ENCODE measurements at places on chromosomes 16 and 17.

- DNase-seq: no peak
Measured at GRCh38 chr16:75000481-75001081, 1.8 kb downstream of the ZNRF1 start.

GRCh38 chr17:67514998-67515397 lies 137.9 kb downstream of the PITPNC1 start:
- DNase-seq: no peak

- peak; percentile 17 for DNase-seq
Measured at GRCh38 chr16:4847774-4848587, 700 bp downstream of the UBN1 start.

- DNase-seq: no peak
Measured at GRCh38 chr16:54568906-54569807, 282.6 kb upstream of the IRX3 start.

DNA sequence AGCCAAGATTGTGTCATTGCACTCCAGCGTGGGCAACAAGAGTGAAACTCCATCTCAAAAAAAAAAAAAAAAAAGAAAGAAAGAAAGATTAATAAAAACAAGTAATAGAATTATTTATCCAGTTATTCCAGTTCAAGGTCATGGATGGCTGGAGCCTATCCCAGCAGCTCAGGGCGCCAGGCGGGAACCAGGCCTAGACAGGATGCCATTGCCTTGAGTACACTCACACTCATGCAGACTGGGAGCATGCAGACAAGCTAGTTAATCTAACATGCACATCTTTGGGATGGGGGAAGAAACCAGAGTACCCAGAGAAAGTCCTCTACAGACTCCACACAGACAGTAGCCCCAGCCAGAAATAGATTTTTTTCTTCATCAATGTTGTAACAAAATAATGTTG lies 17.9 kb downstream of the PDP2 start:
- DNase-seq: no peak

DNA sequence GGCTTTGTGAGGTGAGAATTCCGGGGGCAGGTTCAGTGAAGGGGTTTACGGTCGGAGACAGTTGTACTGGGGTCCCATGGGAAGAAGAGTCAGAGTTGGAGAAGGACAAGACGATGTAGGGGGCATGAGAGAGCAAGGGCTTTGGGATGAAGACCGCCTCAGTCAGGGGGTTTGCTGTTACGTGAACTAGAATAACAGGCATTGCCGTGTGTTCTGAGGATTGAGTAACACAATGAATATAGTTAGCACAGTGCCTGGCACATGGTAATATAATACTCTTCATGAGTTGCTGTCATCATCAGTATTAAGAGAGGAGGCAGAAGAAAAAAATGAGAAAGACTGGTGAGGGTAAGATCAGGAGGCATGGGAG lies 577 bp downstream of the ZNF646 start:
- DNase-seq: no peak

- DNase-seq: no peak
Measured at GRCh38 chr17:78458736-78459335, 80.4 kb downstream of the PGS1 start.

- no peak for DNase-seq
Measured at GRCh38 chr17:13102477-13102876, 84.7 kb upstream of the ELAC2 start.

- no peak for DNase-seq
Measured at GRCh38 chr16:4384509-4384942, 12.9 kb downstream of the VASN start.

DNA sequence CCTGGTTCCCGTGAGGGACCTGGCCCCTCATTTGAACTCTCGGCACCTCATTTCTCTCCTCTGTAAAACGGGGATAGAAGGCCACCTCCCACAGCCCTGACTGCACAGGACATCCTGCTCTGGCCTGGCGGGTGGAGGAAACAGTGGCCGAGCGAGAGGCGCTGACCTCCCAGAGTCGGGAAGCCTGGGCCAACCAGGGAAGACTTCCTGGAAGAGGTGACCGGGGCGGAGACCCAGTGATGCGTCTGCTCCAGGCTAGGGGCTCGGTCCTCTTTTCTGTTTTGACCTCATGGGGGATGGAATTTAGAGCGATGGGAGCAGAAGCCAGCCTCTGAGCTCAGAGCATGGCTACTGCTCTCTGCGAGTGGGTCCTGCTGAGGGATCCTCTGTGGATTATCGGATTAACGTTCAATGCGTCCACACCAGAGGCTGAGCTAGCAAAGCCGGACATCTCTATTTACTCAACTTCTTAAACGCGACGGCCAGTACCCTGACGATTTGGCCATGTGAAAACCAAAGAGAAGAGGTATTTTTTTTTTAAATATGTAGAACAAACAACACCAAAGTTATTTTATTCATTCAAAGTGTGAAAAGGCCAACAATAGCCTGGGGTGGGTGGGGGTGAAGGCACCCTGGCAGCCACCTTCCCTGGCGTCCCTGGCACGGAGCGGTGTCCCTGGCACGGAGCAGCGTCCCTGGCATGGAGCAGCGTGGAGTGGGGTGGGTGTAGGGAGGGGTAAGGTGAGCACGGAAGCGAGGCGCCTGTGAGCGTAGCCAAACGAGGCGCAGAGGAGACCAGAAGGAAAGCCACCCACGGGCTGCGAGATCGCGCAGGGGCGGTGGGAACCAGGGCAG lies 9.2 kb upstream of the MSLN start:
- no peak for DNase-seq

DNA sequence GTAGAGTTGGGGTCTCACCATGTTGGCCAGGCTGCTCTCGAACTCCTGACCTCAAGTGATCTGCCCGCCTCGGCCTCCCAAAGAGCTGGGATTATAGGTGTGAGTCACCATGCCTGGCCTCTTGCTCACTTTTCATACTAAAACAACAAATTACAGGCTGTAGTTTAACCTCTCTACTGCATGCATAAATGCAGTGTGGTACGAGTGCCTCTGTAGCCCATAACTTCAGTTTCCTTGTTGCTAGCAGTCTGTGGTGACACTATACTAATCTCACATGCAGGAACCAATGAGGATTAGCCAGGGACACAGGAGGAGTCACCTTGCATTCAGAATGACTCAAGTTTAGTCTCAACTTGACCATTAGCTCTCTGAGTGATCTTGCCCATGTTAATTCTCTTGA lies 20.1 kb downstream of the HMOX2 start:
- no peak for DNase-seq

- DNase-seq: no peak
Measured at GRCh38 chr17:885971-886571, 93.5 kb downstream of the NXN start.

GRCh38 chr17:54956791-54957190 lies 11.7 kb downstream of the COX11 start:
- no peak for DNase-seq

- no peak for DNase-seq
Measured at GRCh38 chr16:60199150-60199549, 1465.0 kb upstream of the GOT2 start.

DNA sequence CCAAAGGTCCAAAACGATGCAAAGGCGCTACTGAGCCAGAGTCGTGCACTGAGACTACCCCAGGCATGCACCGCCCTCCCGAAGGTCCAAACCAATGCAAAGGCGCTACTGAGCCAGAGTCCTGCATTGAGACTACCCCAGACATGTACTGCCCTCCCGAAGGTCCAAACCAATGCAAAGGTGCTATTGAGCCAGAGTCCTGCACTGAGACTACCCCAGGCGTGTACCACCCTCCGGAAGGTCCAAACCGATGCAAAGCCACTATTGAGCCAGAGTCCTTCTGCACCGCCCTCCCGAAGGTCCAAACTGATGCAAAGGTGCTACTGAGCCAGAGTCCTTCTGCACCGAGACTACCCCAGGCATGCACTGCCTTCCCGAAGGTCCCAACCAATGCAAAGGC lies 27.1 kb downstream of the SLC43A2 start:
- no peak for DNase-seq

GRCh38 chr16:11996433-11997330 lies 20.1 kb downstream of the SNX29 start:
- DNase-seq: no peak

GRCh38 chr17:74569020-74570003 lies 2.0 kb upstream of the CD300H start:
- DNase-seq: peak; percentile 22

DNA sequence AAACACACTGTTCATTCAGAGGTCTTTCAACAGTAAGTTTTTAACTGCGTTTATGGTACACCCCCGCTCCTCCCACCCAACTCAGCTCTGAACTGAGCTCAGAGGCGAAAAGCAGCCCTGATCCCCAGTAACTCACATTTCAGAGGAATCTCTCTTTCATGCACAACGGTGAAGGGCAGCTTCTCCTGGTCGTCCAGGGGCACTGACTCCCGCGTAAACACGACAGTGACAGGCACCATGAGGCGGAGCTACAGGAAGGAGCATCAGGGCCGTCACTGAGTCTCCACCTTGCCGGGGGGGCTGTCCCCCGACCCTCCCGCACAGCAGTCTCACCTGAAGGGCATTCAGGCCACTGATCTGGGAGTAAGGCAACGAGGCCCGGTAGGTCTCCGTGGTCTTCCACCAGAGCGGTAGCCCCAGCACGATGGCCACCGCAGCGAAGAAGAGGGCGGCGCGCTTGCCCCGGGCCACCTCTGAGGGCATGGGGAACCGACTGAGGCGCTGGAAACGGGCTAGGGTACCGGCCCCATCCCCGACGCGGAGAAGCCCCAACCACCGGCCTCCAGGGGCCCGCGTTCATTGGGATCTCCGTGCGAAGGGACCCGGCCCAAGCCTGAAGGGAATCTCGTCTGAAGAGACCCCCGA lies 486 bp downstream of the PIGS start:
- DNase-seq: no peak

- no peak for DNase-seq
Measured at GRCh38 chr16:89600427-89600826, 13.0 kb upstream of the DPEP1 start.

DNA sequence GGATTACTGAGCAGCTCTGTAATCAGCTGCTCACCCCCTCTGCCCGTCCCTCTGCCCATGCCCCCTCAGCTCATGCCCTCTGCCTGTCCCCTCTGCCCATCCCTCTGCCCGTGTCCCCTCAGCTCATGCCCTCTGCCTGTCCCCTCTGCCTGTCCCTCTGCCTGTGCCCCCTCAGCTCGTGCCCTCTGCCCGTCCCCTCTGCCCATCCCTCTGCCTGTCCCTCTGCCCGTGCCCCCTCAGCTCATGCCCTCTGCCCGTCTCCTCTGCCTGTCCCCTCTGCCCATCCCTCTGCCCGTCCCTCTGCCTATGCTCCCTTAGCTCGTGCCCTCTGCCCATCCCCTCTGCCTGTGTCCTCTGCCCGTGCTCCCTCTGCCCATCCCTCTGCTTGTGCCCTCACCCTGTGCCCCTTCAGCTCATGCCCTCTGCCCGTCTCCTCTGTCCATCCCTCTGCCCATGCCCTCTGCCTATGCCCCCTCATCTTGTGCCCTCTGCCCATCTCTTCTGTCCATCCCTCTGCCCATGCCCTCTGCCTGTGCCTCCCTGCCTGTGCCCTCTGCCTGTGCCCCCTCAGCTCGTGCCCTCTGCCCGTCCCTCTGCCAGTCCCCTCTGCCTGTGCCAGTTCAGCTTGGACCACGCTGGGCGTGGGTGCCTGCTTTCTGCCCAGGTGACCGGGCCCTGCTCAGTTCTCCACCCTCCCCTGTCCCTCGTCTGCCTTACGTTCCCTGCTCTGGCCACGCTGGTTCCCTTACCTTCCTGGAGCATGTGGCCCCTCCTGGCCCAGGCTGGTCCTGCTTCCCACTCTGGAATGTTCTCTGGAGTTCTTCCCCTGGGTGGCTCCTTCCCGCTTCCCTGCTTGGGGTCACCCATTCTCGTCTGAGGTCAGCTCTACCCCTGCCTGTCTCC lies 97.6 kb downstream of the NPIPB11 start:
- no peak for DNase-seq

- DNase-seq: peak; percentile 51
Measured at GRCh38 chr16:10992797-10993196, 48.4 kb downstream of the CLEC16A start.

- DNase-seq: no peak
Measured at GRCh38 chr16:69406780-69407331, 17.6 kb upstream of the CYB5B start.

GRCh38 chr16:8921347-8921984 lies 39.3 kb downstream of the LITAFD start:
- no peak for DNase-seq

GRCh38 chr17:33967608-33968349 lies 287.3 kb upstream of the CCL2 start:
- DNase-seq: no peak

- no peak for DNase-seq
Measured at GRCh38 chr16:85127379-85127723, 15.1 kb upstream of the CIBAR2 start.

GRCh38 chr16:58448890-58449289 lies 51.1 kb upstream of the NDRG4 start:
- DNase-seq: no peak

DNA sequence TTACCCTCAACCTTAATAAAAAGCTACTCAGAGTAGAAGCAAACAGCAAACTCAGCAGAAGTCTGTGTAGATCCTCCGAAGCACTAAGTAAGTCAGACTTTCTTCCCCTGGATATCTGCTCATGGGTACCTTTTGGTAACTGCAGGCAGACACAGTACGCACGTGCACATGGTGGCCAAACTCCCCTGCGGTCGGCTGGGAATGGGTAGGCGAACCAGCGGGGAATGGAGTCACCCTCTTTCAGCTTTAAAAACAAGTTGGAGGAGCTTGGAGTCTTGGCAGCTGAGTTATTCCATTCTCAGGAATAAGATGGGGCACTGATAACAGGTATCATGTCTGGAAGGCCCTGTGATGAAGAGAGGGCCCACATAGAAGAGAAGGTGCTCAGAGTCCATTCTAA lies 16.3 kb downstream of the CYB561 start:
- no peak for DNase-seq

DNA sequence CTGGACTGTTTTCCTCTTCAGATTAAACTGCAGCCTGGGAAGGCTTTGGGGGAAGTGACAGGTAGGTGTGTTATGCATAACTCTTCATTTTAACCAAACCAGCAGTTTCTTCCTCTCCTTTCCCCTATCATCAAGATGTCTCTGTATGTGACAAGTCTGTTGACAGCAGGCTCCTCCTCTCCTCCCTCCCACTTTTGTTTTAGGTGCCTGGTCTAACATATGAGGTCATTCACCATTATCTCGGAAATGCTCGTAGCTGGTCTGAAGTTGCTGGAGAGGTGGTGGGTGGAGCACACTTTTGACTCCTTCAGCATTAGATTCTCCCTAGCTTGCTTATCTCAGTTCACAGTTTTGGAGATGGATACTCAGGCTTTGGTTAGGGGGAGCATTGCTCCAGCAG lies 571.0 kb upstream of the EEF2KMT start:
- DNase-seq: no peak

- DNase-seq: no peak
Measured at GRCh38 chr16:71259086-71259485, 28.6 kb upstream of the HYDIN start.

DNA sequence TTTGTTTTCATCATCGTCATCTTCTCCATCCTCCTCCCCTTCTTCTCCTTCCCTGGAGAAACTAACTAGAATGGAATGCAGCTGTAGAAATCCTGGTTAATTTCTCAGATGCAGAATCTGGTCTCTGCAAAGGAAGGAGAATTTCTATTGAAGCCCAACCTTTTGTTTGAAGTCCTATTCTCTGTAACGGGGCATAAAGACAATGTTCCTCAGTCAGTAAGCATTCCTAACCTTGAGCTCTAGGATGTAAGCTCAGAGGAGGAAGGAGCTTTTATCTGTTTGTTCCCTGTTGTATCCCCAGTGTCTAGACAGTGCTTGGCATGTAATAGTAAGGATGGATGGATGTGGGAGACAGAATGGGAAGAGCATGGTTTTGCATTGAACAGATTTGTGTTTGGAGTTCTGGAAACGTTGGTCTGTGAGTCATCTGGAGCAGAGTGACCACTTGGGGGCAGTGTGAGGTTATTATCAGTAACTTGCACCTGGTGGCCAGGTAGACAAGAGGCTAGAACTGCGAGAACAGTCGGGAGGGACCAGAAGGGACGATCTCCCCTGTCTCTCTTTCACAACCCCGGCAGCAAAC lies 363.7 kb downstream of the SNX29 start:
- no peak for DNase-seq

GRCh38 chr16:84647828-84648594 lies at the start of gene KLHL36:
TSS of gene KLHL36 (plus strand) at chr16:84648511. CDS start at chr16:84650868, 2,357 bp downstream.
- DNase-seq: peak; percentile 58
